ENCODE measurements at places on chromosomes 3 and 15.

DNA sequence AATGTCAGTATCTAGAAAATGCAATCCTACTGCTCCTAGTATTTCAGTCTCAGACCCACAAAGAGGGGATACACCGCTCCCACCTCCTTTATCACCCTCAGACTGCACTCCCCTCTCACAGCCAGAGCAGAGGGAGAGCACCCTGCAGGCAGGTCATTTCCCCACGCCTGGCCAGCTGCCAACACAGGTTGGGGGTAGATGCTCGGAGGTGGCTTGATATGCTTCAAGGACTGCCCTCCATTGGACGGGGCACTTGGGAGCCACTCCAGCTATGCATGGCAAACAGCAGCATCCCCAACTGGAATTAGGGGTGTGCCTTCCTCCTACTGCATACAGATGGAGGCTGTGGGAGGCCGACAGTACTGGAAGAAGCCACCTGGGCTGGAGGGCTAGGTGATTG lies 41.9 kb downstream of the TMEM266 start:
- H3K27ac ChIP-seq, result no peak overlapping the region
- no peaks in the 10 kb centered on the region for H3K4me1 ChIP-seq
- no peak for DNase-seq
- H3K27me3 ChIP-seq, result no peaks in the 10 kb centered on the region

DNA sequence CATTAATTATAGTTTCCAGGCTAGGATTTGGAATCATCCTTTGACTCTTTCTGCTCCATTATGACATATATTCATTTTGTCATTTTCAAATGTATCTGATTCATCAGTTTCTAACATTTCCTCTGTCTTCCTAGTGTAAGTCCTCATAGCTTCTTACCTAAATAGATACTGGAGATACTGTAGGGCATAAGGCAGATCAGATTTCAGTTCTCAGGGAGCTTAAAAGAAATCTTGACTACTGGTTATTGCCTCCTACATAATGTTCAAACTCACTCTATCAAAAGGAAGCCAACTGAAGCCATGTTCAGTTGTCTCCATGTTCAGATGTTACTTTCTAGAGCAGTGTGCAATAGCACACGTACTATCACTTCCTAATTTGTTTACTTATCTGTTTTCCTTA lies 29.6 kb upstream of the CTDSPL2 start:
- DNase-seq, result no peak
- no peaks in the 10 kb centered on the region for H3K27me3 ChIP-seq
- H3K27ac ChIP-seq, result no peak overlapping the region
- no peaks in the 10 kb centered on the region for H3K4me1 ChIP-seq
- H3K4me3 ChIP-seq, result no peak overlapping the region

DNA sequence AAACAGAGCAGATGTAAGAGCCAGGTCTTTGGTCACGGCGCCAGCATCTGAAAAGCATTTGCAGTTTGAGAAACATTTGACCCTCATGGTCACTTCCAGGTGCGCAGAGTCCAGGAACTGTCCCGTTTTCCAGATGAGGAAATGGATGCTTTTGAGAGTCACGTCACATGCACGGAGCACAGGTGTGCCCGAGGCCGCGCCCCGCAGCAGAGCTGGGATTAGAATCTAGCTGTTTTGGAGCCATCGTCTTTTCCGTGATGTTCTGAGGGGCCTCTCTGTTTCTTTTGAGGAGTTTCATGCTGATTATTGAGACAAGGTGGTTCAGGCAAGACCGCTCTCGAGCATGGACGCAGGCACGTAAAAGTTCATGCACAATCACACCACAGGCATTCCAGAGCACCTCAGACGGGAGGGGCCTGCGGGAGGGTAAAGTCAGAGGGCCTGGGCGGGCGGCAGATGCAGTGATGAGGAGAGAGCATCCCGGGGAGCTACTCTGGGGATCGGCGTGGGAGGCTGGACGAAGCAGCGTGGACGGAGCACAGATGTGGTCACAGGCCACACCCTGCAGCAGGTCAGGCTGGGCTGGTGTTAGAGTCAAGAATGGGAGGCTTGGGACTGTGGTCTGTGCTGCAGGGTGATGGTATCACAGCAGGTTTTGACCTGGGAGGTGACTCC lies 139.2 kb upstream of the MEF2A start:
- H3K4me1 ChIP-seq, result no peaks in the 10 kb centered on the region
- no peaks in the 10 kb centered on the region for H3K36me3 ChIP-seq
- peak; percentile 70 for DNase-seq
- no peak overlapping the region for H3K27ac ChIP-seq
- no peak overlapping the region for H3K4me3 ChIP-seq
- H3K27me3 ChIP-seq, result no peaks in the 10 kb centered on the region

DNA sequence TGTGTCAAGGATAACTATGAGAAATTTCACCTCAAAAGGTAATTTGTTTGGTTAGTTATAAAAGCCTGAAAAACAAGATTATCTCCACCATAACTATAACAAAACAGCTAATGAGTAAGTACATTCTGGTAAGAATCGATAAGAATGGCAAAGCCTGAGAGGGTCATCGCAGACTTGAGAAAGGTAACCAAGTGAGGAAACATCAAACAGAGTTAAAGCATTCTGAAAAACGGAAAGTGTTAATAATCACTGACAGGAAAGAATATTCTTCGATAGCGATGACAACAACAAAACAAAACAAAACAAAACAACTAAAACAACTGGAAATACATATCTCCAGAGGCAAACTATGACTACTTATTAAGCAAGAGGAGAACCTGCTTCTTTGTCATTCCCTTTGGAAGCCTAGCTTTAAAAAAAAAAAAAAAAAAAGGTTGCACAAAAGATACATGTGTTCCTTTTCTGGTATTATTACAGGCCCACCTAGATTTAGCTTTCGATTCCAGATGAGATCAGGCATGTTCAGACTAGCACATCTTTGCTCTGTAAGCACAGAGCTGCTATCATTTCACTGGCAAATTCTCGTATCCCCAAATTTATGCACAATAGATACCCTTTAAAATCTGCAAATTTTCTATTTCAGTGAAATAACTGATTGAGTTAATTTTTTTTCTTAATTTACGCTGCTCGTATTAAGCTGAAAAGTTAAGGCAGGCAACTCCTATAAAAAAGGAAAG lies 155.6 kb downstream of the TIGIT start:
- DNase-seq, result no peak
- H3K27me3 ChIP-seq, result no peaks in the 10 kb centered on the region
- H3K4me1 ChIP-seq, result no peaks in the 10 kb centered on the region
- no peak overlapping the region for H3K27ac ChIP-seq

GRCh38 chr3:149670742-149671492 lies 13.1 kb upstream of the WWTR1 start:
- H3K36me3 ChIP-seq, result no peaks in the 10 kb centered on the region
- DNase-seq, result no peak
- no peak overlapping the region for H3K27ac ChIP-seq
- H3K4me1 ChIP-seq, result no peaks in the 10 kb centered on the region
- no peak overlapping the region for H3K4me3 ChIP-seq

All from aorta (tissue), 5 donors.